Stimulated activated CD8-positive, alpha-beta memory T cell treated with anti-CD3 and anti-CD28 coated beads, Interleukin-7, amount 100 ng/mL, for 24 hours (primary cell): ENCODE measurements at places on chromosomes 5 and 9.

- no peak for DNase-seq
Observed at GRCh38 chr5:178372142-178372571, 139.6 kb upstream of the PHYKPL start.

- no peak for DNase-seq
Observed at GRCh38 chr9:105073147-105073546, 145.2 kb upstream of the ABCA1 start.

DNA sequence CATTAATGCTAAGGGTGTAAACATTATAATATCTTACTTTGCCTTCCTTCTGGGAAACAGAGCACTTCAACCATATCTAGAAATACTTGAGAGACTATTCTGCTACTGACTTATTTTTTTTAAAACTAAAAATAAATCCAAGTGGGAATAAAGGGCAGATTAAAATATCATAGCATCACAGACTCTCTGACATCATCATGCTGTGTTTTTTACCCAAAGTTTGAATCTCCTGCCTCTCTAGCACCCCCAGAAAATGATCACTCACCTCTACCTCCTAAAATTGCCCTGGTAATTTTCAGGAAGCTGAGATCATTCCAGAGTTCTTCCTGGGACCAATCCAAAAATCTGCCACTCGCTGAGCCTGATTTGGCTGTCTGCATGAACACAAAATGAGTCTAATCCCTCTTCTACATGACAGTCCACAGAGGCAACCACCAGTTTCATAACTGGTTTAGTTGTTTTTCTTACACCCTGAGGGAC, 813.8 kb upstream of the DMAC1 start:
- no peak for DNase-seq

- no peak for DNase-seq
Observed at GRCh38 chr9:127707766-127708165, 978 bp downstream of the CFAP157 start.

DNA sequence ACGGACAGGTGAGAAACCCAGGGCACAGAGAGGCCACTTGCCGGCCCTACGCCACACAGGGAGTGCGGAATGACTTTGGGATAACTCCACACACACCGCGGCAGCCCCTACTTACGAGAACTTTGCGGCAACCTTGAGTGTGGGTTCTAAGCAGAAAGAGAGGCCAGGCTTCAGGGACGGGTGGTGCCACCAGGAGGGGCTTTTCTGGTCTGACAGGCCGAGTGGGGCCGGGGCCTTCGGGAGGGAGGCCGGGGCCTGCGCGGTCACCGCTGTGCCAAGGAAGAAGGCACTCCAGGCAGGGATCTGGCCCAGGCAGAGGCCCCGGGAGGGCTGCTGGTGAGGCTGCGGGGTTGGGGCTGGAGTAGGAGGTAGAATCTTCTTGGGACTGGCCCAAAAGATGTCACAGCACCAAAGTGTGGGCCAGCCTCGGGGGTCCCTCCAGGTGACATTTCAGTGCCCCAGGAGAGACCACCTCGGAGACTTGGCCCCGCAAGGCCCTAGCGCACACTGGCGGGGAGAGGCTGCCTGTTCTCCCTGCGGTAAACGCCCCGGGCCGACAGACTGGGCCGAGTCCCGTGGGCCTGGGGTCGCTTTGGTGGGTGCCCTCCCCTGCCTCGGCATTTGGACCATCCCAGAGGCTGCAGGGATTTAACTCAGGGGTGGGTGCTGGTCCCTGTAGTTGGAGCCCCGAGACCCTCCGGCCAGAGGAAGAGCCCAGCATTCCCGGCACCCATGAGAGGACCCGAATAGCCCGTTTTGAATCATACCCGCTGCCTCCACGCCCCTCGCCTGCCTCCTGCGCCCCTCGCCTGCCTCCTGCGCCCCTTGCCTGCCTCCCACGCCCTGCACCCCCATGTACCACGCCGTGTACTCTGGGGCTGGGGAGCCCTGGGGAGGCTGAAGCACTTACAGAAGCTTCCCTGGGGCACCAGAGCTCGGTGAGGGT, 9.0 kb upstream of the RNU6ATAC start:
- DNase-seq = no peak

GRCh38 chr9:2798423-2798822, 45.5 kb downstream of the PUM3 start:
- no peak for DNase-seq

- DNase-seq = no peak
Observed at GRCh38 chr5:138829341-138829740, 45.8 kb downstream of the LRRTM2 start.

- no peak for DNase-seq
Observed at GRCh38 chr9:118883411-118883810, 485.8 kb downstream of the BRINP1 start.
